H9 (cell line): ENCODE measurements at places on chromosomes 12 and 14. TPM values are rescaled to one million over a fixed set of nuclear protein-coding genes. Genes with fewer than 3 reads are reported as not detected.

DNA sequence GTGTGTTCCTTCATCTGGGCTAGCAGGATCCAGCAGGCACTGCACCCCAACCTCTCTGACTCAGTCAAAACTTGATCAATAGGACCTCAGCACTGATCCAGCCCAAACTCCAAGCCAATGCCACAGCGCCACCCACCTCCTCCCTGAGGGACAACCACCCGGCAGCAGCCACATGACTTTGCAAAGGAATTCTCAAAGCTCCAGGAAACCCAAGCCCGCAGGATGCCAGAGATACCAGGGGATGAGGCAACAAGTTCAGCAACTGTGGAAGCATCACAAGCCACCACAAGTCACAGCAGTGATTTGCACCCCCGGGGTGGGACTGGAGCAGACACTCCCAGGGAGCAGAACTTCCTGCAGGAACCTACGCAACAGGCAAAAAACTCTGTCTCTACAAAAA, 37.3 kb downstream of the ACTN1 start:
- peak; percentile 89 for DNase-seq
- peaks cover 1% of the 10 kb centered on the region; the same call in 2 of the 3 replicates for H3K36me3 ChIP-seq
- H3K4me1 ChIP-seq: peaks cover 16% of the 10 kb centered on the region; the same call in 1 of the 2 replicates
- no peaks in the 10 kb centered on the region for H3K27me3 ChIP-seq

GRCh38 chr14:32203928-32204357, 874 bp upstream of the RNU6-8 start:
- peak; percentile 27 for DNase-seq
- no peak overlapping the region for H3K27ac ChIP-seq
- H3K36me3 ChIP-seq: no peaks in the 10 kb centered on the region
- H3K4me3 ChIP-seq: peak overlapping the region; percentile 97
- no peaks in the 10 kb centered on the region for H3K27me3 ChIP-seq
- H3K4me1 ChIP-seq: no peaks in the 10 kb centered on the region

GRCh38 chr12:121060149-121061001, 21.3 kb upstream of the OASL start:
- no peaks in the 10 kb centered on the region for H3K4me1 ChIP-seq
- H3K4me3 ChIP-seq: 0 out of 2 replicates have a peak overlapping the region, but pooled peaks have one; percentile 19
- no peaks in the 10 kb centered on the region for H3K36me3 ChIP-seq
- no peak overlapping the region for H3K27ac ChIP-seq

DNA sequence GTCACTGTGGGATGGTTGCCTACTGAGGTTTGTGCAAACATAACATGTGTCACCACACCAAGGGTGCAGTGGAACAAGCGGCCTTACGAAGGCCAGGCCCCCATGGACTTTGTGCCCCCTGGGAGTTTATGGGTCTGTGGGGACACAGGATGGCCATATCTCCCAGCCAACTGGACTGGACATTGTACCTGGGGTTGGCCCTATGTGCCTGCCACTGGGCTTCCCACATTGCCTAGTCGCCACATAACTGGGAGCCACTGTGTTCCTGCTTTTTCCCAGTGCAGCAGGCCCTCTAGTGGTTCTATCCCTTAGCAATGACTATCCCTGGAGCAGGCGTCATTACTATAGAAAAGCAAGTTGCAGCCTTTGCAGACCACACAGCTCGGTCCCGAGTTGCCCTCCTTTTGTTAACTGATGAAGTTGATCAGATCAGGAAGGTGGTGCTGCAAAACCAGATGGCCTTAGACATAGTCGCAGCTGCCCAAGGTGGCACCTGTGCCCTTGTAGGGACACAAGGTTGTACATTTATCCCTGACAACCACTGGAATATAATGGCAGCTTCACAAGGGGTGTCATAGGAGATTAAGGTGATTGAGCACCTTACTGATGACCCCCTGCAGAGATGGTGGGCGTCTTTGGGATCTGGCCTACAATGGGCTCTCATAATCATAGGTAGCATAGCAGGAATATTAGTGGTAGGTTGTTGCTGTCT, 15.2 kb upstream of the RNASE12 start:
- no peaks in the 10 kb centered on the region; the same call in 1 of the 2 replicates for H3K4me1 ChIP-seq
- H3K36me3 ChIP-seq: no peaks in the 10 kb centered on the region
- DNase-seq: peak; percentile 79
- no peak overlapping the region for H3K27ac ChIP-seq
- H3K27me3 ChIP-seq: no peaks in the 10 kb centered on the region
- H3K4me3 ChIP-seq: peak overlapping the region; percentile 36; the same call in 2 of the 3 replicates

- H3K27me3 ChIP-seq: no peaks in the 10 kb centered on the region
- H3K36me3 ChIP-seq: no peaks in the 10 kb centered on the region
- DNase-seq: no peak
- no peak overlapping the region for H3K4me3 ChIP-seq
- no peaks in the 10 kb centered on the region for H3K4me1 ChIP-seq
These were observed 20.1 kb downstream of the NOVA1 start for GRCh38 chr14:26577711-26578110.

GRCh38 chr12:39505023-39505422, 62.1 kb upstream of the KIF21A start:
- peaks cover 6% of the 10 kb centered on the region for H3K4me1 ChIP-seq
- H3K36me3 ChIP-seq: no peaks in the 10 kb centered on the region
- DNase-seq: no peak
- no peak overlapping the region for H3K27ac ChIP-seq
- H3K27me3 ChIP-seq: no peaks in the 10 kb centered on the region
- H3K4me3 ChIP-seq: no peak overlapping the region

- no peaks in the 10 kb centered on the region for H3K27me3 ChIP-seq
- DNase-seq: peak; percentile 77
- no peak overlapping the region for H3K27ac ChIP-seq
- H3K36me3 ChIP-seq: no peaks in the 10 kb centered on the region
- no peak overlapping the region for H3K4me3 ChIP-seq
These were observed 8.5 kb downstream of the CTDSP2 start for GRCh38 chr12:57837864-57838562.

GRCh38 chr14:31745741-31746140, 184.5 kb downstream of the NUBPL start:
- no peaks in the 10 kb centered on the region for H3K27me3 ChIP-seq
- H3K36me3 ChIP-seq: peaks cover 27% of the 10 kb centered on the region
- H3K27ac ChIP-seq: no peak overlapping the region
- H3K4me3 ChIP-seq: no peak overlapping the region
- DNase-seq: no peak

DNA sequence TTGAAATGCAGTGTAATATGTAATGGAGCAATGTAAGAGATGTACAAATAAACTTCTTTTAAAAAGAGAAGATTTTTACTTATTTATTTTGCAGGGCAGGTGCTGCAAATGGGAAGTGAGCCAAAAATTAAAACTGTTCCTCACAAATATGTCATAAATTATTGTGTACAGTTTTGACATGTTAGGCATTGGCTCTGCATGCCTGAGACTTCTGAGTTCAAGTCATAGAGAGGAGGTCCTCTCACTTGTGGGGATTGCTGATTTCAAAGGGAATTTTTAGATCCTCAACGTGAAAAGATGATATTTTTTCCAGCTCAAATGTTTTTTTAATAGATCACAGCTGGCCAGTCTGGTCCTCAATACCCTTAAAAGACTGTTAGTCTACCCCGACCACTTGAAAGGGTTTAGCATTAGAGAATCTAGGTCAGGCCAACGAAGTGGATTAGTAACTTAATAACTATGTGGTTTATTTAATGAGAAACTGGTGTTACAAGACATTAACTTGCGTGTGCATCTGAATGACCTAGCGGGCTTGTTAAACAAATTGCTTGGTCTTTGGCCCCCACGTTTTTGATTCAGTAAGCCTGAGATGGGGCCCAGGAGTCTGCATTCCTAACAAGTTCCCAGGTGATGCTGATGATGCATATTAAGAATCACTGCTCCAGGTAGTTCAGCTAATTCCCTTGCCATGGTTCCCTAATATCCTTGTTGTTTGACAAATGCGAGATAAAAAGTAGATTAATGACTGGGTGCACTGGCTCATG, 30.9 kb upstream of the WDR89 start:
- no peak overlapping the region for H3K4me3 ChIP-seq
- H3K36me3 ChIP-seq: no peaks in the 10 kb centered on the region
- H3K4me1 ChIP-seq: no peaks in the 10 kb centered on the region
- H3K27ac ChIP-seq: no peak overlapping the region
- DNase-seq: no peak
- H3K27me3 ChIP-seq: no peaks in the 10 kb centered on the region

- no peak for DNase-seq
- H3K27ac ChIP-seq: no peak overlapping the region
- no peaks in the 10 kb centered on the region for H3K4me1 ChIP-seq
- peaks cover 34% of the 10 kb centered on the region for H3K36me3 ChIP-seq
- no peaks in the 10 kb centered on the region for H3K27me3 ChIP-seq
These were observed 262.0 kb downstream of the MED13L start for GRCh38 chr12:116015525-116015924.

DNA sequence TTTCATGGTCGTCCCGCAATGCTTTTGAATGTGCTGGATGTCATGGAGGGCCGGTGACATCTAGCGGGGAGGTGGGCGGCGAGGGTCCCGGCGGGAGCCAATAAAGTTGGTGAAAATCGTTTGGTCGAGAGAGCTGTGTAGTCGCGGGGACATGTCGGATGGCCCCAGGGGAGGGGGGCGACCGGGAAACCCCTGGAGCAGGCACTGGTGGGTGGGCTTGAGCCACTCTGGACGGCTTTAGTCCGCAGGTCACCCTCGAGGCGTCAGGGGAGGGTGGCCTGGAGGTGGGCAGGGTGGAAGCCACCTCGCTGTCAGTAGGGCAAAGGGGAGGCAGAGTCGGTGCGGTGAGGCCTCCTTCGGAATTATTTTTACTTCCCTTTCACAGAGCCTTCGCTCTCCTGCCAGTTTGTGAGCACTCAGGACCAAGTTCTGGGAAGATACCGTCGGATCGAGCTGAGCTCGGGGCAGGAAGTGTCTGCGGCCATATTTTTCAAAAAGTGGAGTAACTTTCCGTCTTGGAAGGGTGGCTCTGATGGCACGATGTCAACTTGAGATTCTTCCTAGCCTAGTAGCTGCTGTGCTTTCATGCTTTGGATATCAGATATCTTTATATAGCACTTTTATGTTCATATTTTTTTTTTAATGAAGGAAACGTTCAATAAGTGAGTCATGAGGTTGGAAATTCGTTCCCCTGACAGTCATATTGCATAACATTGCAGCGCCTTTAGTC, 28.2 kb downstream of the WBP11 start:
- no peaks in the 10 kb centered on the region for H3K36me3 ChIP-seq
- H3K27me3 ChIP-seq: no peaks in the 10 kb centered on the region
- no peak overlapping the region for H3K27ac ChIP-seq
- H3K4me1 ChIP-seq: no peaks in the 10 kb centered on the region
- H3K4me3 ChIP-seq: peak overlapping the region; percentile 98

DNA sequence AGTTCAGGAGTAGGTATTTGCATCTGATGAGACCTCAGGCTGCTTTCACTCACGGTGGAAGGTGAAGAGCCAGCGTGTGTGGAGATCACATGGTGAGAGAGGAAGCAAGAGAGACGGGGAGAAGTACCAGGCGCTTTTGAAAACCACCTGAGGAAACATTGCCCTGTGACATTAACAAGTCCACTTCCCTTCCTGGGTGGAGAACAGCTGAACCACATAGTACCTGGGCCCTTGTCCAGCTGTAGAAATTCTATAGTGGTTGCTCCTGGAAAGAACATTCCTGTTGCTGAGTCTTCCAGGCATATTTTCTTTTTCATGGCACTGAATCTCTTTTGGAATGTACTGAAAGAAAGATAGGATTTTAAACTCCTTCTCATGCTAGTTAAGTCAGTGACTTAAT, 87.3 kb upstream of the RIN3 start:
- no peak for DNase-seq
- H3K4me1 ChIP-seq: no peaks in the 10 kb centered on the region
- no peak overlapping the region for H3K4me3 ChIP-seq
- H3K27ac ChIP-seq: no peak overlapping the region
- H3K36me3 ChIP-seq: peaks cover 2% of the 10 kb centered on the region; the same call in 1 of the 3 replicates

DNA sequence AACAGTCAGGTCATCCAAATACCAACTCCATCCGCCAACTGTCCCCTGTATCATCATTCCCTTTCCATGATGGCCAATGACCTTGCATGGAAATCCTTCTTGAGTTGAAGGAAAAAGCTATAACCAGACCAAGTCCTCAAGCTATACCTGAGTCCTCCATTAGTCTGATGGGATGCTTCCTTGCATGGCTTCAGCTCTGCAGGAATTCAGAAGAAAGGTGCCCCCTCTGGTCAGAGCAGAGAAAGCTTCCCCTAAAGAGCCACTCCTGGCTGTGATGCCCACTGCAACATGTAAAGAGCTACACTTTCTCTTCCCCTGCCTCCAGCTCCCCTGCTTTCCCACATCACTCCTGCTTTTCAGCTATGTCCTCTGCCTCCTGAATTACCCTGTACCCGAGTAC, 43.1 kb upstream of the FKBP4 start:
- H3K36me3 ChIP-seq: no peaks in the 10 kb centered on the region
- H3K4me3 ChIP-seq: no peak overlapping the region; the same call in 2 of the 3 replicates
- H3K27me3 ChIP-seq: no peaks in the 10 kb centered on the region; the same call in 1 of the 2 replicates
- H3K27ac ChIP-seq: no peak overlapping the region
- peaks cover 18% of the 10 kb centered on the region; the same call in 1 of the 2 replicates for H3K4me1 ChIP-seq

GRCh38 chr14:49868720-49869114, 16.1 kb upstream of the NEMF start:
- no peaks in the 10 kb centered on the region for H3K27me3 ChIP-seq
- DNase-seq: no peak
- H3K4me1 ChIP-seq: no peaks in the 10 kb centered on the region; the same call in 1 of the 2 replicates
- H3K27ac ChIP-seq: no peak overlapping the region
- H3K36me3 ChIP-seq: no peaks in the 10 kb centered on the region
- H3K4me3 ChIP-seq: peak overlapping the region; percentile 93

DNA sequence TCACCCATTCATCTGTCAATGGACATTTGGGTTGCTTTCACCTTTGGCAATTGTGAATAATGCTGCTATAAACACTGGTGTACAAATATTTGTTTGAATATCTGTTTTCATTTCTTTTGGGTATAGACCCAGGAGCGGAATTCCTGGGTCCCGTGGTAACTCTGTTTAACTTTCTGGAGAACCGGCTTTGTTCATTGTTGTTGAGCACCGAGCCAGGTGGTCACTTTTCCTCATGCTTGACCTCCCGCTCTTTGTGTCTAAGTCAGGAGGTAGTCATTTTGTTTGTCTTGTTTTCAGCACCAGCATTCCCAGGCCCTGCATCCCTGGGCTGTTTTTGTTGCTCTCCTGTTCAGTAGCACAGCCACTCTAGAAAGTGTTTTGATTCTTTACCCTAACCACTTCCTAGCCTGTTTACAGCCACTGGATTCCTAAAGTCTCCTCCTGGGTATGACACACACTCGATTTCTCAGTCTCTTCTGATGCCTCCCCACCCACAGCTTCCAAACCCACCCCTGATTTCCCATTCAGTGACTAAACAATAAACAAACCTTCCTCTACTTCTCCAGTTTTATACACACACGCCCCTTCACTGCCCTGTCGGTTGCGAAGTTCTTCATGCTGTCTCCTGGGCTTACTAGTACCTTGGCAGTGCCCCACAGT, 37.9 kb downstream of the B4GALNT3 start:
- H3K4me3 ChIP-seq: no peak overlapping the region
- H3K27me3 ChIP-seq: no peaks in the 10 kb centered on the region
- H3K36me3 ChIP-seq: no peaks in the 10 kb centered on the region; the same call in 2 of the 3 replicates
- no peak overlapping the region for H3K27ac ChIP-seq

GLIPR1L1 gene
- total RNA-seq: 1.9 and 3.2 TPM in 2 replicates

FITM1 gene
- total RNA-seq: 0.31 and 0.72 TPM in 2 replicates

POTEG gene
- not detected in 2 replicates for total RNA-seq

PZP gene
- total RNA-seq: not detected in 2 replicates

HOMEZ gene
- total RNA-seq: 6.2 and 6.5 TPM in 2 replicates

PPP1CC gene
- 286 and 290 TPM in 2 replicates for total RNA-seq

PDE3A gene
- 3.0 TPM in 2 replicates for total RNA-seq

MSI1 gene
- 91.5 and 93.2 TPM in 2 replicates for total RNA-seq
